ENCODE measurements at places on chromosomes 3 and 15.

GRCh38 chr3:126873416-126873815 is 109.5 kb upstream of the PLXNA1 start:
- no peak for DNase-seq

GRCh38 chr15:93037820-93038705 is 50.9 kb downstream of the RGMA start:
- DNase-seq: no peak

DNA sequence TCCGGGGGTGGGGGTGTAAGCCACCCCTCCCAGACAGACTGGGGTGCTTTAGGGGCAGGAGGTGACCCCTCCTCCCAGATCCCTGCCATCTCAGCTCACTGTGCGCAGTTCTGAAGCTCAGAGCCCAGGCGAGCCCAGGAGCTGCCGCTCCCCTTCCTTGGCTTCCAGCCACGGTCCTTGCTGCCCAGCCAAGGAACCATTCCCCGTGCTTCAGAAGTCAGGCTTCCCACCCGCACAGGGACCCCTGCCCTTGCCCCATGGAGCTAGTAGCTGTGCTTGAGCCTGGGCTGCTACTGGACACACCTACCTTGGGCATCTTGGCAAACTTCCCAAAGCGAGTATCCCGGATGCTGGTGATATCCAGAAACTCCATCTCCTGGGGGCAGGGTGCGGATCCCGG is 4.8 kb downstream of the PLCB2 start:
- DNase-seq: no peak

DNA sequence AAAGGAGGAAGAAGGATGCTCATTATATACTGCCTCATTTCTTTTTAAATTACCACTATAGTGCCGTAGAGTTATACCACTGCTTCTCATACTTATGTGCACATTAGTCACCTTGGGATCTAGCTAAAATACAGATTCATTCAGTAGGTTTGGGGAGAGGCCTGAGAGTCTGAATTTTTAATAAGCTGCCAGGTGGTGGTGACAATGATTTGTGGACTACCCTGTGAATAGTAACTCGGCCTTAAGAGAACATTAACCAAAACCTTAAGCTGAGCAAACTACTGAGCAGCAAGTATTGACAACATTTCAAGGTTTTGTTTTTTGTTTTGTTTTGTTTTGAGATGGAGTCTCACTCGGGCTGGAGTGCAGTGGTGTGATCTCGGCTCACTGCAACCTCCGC is 19.8 kb downstream of the UBA5 start:
- no peak for DNase-seq

DNA sequence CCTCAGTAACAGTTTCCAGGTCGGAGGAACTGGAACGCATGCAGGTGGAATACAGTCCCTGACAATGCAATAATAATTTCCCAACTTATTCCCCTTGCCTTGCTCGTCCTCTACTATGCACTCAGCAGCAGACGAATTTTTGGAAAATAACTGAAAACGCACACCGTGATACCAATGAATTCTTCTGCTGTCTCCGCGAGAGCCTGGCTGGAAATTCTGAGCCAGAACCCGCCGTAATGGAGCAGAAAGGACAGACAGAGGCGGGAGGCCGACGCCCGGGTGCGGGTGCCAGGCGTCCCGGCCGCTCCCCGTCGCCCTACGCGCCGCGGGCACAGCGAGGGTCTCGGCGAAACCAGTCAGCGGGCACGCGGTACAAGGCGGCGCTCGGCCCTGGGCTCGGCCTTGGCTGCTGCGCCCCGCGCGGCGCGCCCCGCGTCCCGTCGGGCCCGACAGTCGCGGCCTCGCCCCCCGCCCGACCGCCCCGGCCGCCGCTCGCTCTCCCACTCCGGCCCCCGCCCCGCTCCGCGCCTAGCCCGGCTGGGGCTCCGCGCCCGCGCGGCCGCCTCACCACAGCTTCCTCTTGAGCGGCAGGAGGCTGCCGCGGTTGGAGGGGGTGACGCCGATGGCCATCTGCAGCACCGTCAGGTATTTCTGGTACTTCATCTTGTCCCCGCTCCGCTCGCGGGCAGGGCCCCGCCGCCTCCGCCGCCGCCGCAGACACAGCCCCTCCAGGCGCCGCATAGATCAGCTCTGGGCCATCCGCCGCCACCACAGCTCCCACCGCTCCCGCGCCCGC is 114.5 kb upstream of the GOLGA8J start:
- no peak for DNase-seq

- DNase-seq: no peak
These were observed 6.3 kb downstream of the ABCC5 start for GRCh38 chr3:184011230-184011876.

DNA sequence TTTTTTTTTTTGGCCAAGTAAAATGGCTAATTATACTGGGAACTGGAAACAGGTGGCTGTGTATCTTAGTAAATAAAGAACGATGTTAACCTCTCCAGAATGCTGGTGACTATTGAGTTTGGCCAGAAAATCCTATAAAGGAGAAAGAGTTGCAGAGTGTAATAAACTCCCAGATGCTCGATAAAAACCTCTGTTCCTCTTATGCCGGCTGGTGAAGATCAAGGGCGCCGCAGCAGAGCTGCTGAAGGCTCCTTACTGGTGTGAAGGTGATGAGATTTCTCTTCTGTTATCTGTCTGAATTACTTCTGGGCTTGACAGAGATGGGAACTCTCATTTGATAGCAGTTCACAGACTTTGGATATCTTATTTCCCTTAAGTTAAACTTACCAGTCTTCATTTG is 104.6 kb downstream of the PTPRG start:
- no peak for DNase-seq

DNA sequence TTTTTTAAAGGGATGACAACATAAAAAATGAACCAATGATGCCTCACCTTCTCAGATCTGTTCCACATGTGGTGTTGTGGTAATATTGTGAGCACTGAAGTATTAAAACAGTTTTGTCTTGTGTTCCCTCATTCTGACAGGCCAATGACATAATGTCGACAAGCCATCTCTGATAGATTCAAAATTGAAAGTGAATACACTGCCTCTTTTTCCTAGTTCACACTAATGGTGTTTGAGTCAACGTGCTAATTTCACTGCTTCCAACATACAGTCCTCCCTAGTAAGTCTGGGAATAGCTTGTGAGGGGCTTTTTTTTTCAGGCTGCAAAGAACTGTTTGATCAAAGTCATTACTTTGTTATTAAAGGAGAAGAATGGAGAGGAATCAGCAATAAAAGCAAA is 82.8 kb downstream of the ROBO2 start:
- no peak for DNase-seq

GRCh38 chr15:40439960-40440742 is 602 bp upstream of the BAHD1 start:
- DNase-seq: no peak
